Activated CD4-positive, CD25-positive, alpha-beta regulatory T cell treated with anti-CD3 and anti-CD28 coated beads, Interleukin-2, amount 50 U/mL, for 72 hours (primary cell): ENCODE measurements at places on chromosomes 2 and 18.

DNA sequence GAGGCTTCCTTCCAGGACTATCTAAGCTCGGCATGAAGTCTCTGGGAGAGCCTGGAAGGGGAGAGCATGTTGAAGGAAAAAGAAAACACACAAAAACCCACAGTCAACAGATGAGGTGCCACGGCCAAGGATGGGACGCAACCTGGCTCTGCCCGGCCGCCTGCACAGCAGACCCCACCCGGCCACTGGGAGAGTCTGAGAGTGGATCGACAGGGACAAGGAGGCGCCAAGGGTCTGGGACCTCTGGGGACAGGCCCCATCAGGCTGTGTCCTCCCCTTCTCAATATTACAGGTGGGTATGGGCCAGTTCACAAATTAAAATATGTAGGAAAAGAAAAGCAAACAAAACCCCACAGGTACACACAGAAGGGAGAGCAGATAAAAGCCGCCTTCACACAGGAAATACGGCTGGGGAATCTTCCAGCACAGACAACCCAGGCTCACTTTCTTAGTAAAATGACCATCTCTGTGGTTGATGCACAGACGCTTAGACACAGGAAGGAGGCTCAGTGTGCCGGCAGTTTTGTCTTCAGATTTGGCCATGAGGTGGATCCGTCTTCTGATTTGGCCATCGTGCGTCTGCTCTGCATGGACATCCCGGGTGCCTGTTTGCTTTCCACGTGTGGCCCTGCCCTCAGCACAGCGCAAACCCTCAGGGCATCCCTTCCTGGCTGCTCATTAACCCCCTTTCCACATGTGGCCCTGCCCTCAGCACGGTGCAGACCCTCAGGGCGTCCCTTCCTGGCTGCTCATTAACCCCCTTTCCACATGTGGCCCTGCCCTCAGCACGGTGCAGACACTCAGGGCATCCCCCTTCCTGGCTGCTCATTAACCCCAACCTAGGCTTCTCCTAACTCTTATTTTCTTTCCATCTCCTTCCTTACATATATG lies 138.4 kb downstream of the EIPR1 start:
- no peak for DNase-seq

GRCh38 chr2:72893594-72894319 lies 6.5 kb downstream of the SPR start:
- DNase-seq, result no peak

DNA sequence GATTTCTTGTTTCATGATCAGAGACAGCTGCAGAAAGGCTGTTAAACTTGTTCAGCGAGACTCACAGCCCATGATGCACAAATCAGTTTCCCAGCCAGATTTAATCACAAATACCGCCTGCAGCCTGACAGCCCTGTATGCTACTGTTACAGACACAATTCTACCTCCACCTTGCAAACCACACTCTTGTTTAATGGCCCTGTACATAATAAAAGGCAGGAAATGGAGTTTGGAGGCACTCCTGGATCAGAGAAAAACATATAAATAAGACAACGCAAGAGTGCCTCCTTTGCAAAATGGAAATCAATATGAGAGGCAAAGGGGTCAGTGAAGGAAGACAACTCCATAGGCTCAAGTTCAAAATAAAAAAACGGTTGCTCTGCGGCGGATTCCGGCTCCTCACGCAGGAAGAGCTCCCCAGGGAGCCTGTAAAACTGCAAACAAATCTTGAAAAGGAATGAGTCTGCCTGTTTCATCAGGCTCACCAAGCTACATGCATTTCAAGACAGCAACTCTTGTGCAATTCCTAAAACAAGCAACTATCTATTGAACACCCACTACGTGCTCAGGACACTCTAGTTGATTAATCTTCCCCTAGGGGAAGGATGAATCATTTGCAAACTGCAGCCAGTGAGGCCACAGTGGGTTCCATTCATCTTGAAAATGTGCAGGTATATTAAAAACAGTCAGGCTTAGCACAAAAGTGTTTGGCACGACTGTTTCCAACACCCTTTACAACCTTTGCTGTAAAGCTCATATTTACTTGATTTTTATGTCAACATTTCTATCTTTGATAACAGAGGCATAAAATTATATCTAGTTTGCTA lies 37.5 kb downstream of the TBC1D8 start:
- DNase-seq, result no peak

- no peak for DNase-seq
Measured at GRCh38 chr2:230777721-230778120, 65.1 kb downstream of the CAB39 start.
